Stimulated activated CD4-positive, alpha-beta T cell treated with anti-CD3 and anti-CD28 coated beads, TNF-alpha, amount 100 ng/mL, for 48 hours (primary cell): ENCODE measurements at places on chromosomes 5 and 9.

- DNase-seq: no peak
Observed at GRCh38 chr5:3619579-3619978, 23.9 kb downstream of the IRX1 start.

DNA sequence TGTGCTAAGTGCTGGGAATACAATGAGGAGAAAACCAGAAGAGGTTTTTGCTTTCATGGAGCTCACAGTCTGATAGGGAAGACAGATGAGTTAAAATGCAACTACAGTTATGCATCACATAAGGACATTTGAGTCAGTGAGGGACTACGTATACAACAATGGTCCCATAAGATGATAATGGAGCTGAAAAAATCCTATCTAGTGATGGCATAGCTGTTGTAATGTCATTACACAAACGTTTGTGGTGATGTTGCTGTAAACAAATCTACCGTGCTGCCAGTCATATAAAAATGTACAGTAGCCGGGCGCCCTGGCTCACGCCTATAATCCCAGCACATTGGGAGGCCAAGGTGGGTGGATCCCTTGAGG, 110.1 kb upstream of the RAD23B start:
- no peak for DNase-seq

GRCh38 chr9:105502276-105502675, 54.4 kb downstream of the FSD1L start:
- DNase-seq: no peak

DNA sequence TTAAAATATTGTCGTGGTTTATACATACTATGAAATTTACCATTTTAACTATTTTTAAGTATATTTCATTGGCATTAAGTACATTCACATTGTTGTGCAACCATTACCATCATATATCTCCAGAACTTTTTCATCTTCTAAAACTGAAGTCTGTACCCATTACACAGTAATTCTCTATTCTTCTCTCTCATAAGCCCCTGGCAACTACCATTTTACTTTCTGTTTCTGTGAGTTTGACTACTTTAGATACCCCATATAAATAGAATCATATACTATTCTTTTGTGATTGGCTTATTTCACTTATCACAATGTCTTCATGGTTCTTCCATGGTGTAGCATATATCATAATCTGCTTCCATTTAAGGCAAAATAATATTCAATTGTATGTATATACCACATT, 30.3 kb downstream of the NDUFS4 start:
- DNase-seq: no peak

DNA sequence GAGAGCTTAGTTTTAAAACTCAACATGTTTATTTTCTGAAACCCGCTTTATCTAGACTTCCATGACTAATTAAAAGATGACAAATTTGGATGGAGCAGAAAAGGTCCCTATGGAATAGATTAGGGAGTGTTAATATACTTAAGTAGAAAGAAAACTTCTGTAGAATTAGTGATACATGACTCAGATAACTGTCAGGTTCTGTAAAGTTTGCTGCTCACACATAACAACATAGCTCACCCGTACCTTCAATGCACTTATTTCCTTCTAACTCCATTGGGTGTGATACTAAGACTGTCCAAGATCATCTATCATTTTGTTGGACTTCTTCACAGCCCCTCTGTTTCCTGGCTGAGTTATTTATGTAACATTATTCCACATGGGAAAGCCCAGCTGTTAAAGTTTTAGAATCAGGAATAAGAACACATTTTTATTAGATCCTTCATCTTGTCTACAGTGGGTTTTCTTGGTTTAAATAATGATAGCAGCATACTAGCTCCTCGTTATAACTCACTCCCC, 27.8 kb downstream of the TMEM167A start:
- no peak for DNase-seq

- DNase-seq: no peak
Observed at GRCh38 chr9:110825950-110826349, 157.4 kb downstream of the MUSK start.

- DNase-seq: no peak
Observed at GRCh38 chr9:109802491-109802890, 22.5 kb downstream of the PALM2AKAP2 start.

DNA sequence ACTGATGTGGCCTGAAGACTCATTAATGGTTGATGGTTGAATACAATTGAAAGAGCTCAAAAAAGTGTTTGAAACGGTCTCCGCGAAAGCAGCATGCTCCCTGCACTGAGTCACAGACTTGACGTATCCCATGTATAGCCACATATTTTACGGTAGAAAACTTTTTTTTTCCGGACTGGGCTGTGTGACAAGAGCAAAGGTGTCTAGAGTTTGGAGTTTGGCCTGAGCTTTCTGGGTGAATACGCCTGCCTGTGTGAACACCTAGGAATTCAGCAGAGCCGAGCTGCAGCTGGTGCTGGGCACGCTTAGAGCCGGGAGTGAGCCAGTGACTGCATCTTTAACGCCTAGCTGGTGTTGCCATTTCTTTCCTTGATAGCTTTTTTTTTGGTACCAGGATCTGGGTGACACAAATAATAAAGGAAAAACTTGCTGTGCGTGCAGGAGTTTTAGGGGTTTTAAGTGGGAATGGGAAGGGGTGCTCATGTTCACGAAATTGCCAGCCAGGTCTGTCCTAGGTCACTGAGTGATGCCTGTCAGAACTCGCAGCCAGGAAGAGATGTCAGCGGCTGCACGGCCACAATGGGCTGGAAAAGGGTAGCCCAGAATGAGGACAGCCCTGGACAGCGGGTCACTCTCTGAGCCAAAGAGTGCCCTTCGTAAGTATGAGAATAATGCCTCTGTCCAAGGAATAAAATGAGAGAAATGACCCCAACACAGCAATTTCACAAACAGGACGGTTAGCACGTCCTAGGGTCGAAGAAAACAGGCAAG, 51.7 kb downstream of the PSMB7 start:
- no peak for DNase-seq

GRCh38 chr5:150618163-150618562, 22.3 kb upstream of the SYNPO start:
- no peak for DNase-seq

DNA sequence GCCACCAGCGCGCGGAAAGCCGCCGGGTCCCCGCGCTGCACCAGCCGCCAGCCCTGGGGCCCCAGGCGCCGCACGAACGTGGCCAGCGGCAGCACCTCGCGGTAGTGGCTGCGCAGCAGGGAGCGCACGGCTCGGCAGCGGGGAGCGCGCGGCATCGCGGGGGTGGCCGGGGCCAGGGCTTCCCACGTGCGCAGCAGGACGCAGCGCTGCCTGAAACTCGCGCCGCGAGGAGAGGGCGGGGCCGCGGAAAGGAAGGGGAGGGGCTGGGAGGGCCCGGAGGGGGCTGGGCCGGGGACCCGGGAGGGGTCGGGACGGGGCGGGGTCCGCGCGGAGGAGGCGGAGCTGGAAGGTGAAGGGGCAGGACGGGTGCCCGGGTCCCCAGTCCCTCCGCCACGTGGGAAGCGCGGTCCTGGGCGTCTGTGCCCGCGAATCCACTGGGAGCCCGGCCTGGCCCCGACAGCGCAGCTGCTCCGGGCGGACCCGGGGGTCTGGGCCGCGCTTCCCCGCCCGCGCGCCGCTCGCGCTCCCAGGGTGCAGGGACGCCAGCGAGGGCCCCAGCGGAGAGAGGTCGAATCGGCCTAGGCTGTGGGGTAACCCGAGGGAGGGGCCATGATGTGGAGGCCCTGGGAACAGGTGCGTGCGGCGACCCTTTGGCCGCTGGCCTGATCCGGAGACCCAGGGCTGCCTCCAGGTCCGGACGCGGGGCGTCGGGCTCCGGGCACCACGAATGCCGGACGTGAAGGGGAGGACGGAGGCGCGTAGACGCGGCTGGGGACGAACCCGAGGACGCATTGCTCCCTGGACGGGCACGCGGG, at the start of gene TERT:
TSS of gene TERT (minus strand) at position 234 of the 815 bp plus-strand sequence. CDS start at position 155, 79 bp downstream.
- peak; percentile 66 for DNase-seq

- DNase-seq: no peak
Observed at GRCh38 chr9:14213504-14213903, 100.4 kb downstream of the NFIB start.

GRCh38 chr9:136693490-136694162, 6.4 kb upstream of the AGPAT2 start:
- DNase-seq: no peak

DNA sequence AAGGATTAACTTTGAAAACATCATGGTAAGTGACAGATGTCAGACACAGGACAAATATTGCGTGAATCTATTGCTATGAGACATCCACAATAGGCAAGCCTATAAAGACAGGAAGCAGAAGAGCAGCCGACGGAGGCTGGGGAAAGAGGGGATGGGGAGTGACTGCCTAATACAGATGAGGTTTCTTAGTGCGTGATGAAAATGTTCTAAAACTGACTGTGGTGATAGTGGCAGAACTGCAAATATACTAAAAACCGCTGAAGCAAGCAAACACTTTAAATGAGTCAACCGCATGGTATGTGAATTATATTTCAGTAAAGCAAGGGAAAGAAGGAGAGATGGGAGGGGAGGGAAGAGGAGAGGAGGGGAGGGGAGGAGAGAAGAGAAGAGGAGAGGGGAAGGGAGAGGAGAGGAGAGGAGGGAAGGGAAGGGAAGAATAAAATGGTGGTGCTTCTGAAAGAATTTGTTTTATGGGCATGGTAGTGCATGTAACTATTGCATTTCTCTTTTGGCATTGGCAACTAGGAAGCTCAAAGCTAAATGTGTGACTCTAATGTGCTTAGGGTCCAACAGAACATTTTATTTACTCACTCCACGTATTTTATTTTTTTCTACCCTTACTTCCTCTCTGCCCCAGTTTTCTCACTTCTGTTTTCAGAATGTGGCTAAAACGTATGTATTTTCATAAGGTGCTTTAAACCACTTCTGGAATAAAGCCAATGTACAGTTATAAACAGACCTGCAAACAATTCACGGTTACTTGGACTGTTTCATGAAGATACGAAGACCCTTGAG, 21.3 kb downstream of the AKNA start:
- no peak for DNase-seq

DNA sequence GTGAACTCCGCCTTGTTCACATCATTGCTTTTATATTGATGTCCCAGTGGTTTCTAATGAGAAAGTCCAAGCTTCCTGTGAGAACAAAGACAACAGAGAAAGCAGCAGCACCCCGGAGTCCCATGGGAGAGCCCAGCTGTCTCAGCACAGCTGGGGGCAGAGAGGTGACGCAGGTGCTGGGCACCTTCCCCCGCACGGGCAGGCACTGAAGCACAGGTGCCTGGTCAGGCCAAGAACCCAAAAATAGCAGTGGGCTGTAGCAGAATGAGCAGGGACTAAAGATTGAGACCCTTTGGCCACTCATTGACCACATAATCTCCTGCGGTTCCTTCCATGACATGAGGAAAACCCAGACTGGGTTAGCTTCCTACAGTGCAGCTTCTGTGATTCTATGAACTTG, 18.8 kb downstream of the SRD5A1 start:
- no peak for DNase-seq

DNA sequence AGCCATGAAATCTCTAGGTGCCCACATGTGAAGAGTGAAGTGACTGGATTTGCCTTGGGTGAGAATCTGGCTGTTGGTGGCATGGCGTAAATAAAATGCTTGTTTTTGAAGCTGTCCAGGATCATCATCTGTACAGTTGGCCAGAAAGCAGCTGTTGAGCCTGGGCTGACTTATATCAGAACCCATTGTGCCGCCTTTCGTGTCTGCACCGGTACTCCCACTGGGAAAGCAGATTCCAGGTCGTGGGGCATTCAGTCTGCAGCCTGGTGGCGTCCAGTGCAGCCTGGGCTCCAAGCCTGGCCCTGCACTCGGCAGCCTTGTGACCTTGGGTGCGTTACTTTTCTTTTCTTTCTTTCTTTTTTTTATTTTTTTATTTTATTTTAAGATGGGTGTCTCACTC, 27.8 kb downstream of the PRRC2B start:
- DNase-seq: no peak

DNA sequence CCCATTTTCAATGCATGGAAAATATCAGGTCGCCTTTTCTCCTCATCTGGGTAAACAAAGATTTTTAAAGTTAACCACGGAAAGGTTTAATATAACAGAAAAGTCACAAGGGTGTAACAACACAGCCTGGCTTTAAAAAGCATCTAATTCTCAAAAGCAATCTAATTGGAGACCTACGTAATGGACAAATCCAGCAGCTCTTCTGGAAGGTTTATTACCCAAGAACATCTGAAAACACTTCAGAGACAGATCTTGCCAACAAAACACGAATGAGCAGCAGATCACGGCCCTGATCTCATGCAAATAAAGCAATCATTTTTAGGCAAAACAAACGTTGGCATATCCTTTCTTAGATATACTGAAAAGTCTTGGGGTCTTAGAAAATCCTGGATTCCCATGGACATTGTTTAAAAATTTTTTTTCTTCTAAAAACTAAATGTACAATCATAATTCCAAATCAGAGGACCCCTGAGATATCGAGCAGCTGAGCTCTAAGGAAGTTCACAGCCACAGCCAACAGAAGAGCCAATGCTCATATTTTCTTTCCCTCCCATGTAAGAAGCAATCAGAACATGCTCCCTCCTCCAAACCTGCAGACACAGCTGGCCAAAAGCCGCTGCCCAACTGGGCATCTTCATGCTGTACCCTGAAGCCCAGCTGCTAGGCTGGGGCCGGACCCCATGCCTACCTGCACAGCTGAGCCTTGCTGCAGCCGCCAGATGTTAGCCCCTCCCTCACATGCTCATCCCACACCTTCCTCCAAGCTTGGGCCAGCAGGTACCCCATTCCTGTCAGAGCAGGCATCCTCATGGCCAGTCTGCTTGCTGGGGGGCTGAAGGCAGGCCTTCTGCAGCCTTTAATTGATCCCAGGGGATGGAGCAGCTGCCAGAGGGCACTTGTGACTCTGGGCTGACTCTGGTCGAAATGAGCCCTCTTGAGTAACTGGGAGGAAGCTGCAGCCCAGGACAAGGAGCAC, 11.2 kb downstream of the ANKS6 start:
- DNase-seq: no peak

GRCh38 chr5:158117467-158118160, 258.7 kb upstream of the CLINT1 start:
- no peak for DNase-seq

GRCh38 chr5:88545338-88545737, 276.7 kb upstream of the TMEM161B start:
- DNase-seq: no peak

GRCh38 chr9:33416996-33417395, 14.6 kb upstream of the AQP7 start:
- no peak for DNase-seq

GRCh38 chr9:23215688-23216087, 610.4 kb downstream of the ELAVL2 start:
- DNase-seq: no peak

DNA sequence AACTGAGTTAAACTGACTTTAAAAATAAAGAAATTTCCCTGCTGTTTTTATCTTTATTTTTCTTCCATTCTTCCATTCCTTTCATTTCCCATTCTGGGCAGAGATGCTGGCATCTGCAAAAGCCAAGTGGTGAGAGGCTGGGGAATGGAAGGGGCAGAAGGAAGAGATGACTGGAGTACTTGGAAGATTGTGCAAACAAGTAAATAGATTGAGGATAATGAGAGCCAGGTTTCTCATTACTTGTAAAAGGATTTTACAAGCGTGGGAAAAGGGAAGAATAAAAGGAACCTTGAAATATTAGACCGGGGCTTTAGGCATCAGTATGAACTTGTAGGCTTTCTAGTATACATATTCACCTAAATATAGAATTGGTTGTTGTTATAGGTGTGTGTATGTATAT, 341.2 kb downstream of the CAAP1 start:
- no peak for DNase-seq
